Left lobe of liver (tissue), 2 donors: ENCODE measurements at places on chromosomes 2 and 18. TPM values are rescaled to one million over a fixed set of nuclear protein-coding genes. Genes with fewer than 3 reads are reported as not detected.

DNA sequence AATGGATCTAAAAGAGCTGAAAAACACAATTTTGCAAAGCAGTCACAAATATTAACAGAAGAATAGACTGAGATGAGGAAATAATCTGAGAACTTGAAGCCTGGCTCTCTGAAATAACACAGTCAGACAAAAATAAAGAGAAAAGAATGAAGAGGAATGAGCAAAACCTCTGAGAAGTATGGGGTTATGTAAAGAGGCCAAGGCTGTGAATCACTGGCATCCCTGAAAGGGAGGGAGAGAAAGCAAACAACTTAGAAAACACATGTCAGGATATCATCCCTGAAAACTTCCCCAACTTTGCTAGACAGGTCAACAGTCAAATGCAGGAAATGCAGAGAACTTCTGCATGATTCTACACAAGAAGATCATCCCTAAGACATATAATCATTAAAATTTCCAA, 73.5 kb upstream of the LHCGR start:
- DNase-seq, result no peak

ADAM17 gene
- total RNA-seq, result 5.4 TPM

DNA sequence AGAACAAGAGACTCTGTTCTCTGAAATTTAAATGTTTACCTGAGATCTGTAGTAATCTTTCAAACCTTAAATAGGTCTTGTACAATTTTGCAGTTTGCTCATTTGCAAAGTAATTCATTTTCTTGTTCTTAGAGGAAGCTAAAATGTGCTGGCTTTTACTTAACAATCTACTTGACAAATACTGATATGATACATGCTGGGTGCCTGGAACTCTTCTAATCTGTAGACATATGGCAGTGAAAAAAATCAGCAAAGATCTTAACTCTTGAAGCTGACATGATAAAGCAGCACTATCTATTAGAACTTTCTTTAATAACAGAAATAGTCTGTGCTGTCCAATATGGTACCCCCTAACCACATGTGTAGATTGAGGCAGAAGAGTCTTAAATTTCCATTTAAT, 1352.8 kb upstream of the SLC39A10 start:
- no peak for DNase-seq

DNA sequence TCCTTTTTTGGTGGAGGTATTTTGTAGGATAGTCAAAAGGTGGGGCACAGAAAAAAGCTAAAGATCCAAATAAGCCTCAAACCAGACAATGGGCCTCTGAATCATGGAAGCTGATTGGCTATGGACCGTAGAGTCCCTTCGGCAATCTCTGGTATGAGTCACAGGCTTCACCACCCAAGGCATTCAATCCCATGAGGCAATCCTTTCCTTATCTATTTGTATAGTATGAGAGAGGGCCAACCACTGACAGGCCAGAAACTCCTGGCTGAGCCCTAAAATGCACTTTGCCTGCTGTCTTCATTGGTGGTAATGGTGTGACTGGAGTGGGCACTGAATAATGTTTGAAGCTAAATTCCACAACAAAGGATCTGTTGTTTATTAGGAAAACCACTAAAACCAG, 38.7 kb upstream of the MEX3C start:
- no peak for DNase-seq

DNA sequence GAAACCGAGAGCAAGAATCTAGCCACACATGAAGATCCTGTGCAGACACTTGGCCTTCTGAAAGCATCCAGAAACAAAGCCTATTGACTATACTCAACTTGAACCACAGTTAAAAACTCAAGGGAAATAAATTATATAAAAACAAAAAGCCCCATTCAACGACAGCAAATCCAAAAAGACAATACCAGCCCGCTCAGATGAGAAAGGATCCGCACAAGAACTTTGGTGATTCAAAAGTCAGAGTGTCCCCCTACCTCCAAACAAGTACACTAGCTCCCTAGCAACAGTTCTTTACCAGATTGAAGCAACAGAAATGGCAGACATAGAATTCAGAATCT, 163.2 kb downstream of the WDPCP start:
- DNase-seq, result no peak

KCMF1 gene
- 39.1 TPM for total RNA-seq

GRCh38 chr2:12416600-12416999, 300.1 kb upstream of the TRIB2 start:
- DNase-seq, result peak; percentile 61

DNA sequence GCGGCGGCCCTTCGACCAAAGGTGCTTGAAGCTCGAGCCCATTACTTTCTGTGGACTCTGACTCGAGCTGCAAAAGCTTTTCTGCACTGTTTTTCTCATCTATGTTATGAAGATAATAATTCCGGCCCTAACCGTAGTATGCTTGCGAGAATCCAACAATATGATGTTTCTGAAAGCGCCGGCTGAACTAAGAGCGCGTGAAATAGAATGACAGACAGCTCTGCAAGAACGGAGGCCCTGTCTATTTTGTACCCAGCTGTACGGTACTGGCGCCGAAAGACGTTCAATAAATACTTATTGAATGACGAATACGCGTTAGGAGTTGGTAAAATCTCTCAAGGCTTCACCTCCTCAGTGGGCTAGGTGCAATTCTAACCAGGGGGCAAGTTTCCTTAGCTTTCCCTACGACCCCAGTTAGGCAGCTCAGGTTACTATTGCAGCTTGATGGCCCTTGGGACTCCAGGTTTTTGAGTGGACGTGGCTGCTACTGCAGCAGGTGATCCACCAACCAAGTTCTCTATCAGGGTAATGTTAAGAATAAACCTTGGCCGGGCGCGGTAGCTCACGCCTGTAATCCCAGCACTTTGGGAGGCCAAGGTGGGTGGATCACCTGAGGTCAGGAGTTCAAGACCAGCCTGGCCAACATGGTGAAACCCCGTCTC, 570 bp downstream of the SCRN3 start:
- no peak for DNase-seq

- DNase-seq, result no peak
Observed at GRCh38 chr2:136310797-136311603, 193.1 kb upstream of the CXCR4 start.

GRCh38 chr2:46844443-46844842, 71.2 kb downstream of the MCFD2 start:
- no peak for DNase-seq

- no peak for DNase-seq
Observed at GRCh38 chr18:49139766-49140165, 189.0 kb upstream of the SMAD7 start.

LIMS3 gene
- total RNA-seq, result not detected

DNA sequence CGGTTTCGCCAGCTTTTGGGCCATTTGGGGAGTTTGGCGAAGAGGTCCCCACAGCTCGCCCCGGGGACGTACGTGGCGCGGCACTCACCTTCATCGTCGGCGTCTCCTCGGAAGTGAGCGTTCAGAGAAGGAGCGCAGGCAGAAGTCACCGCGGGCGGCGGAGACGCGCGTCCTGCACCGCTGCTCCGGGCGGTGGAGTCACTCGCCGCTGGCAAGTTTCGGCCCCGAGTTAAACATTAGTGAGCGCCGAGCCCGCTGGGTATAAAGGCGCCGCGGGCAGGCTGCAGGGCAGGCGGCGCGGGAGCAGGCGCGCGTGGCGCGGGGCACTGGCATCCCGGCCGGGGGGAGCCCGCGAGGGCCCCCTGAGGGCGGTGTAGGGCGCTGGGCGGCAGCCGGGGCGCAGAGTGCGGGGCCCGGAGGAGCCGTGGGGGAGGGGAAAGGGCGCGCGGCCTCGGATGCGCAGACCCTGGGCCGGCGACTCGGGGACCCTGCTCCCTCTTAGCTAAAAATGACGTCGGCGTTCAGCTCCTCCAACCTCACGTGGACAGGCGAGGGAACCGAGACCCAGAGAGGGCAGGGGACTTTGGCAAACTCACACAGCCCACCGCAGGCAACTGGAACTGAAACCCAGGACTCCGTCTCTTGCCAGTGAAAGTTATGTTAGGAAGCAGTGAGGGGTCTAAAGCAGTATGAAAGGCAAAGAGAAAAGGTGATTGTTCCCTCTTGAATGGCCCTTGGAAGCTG, at the start of gene DPP4:
DPP4 (minus strand) TSS at position 328 of the 744 bp plus-strand sequence; CDS start at position 94, 234 bp downstream.
- peak; percentile 87 for DNase-seq

DNA sequence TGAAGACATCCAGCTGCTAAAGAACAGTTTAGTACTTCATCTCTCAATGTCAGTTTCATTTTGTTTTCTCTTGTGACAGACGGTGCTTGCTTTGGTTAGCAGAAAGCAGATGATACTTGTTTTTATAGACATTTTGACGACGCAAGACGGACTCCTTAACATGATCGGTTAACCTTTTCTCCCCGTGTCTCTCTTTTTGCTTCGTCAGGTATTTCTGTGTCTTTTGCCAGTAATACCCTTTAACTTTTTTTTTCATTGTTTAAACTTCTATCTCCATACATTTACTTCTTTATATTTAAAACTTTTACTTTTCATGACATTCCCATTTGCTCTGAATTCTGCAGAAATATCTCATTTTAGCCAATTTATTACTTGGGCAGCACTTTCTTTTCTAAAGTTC, 57.9 kb downstream of the THSD7B start:
- DNase-seq, result no peak

- no peak for DNase-seq
Observed at GRCh38 chr2:31349684-31350083, 64.9 kb downstream of the XDH start.

CXCR4 gene
- 2.0 TPM for total RNA-seq

- no peak for DNase-seq
Observed at GRCh38 chr2:195333869-195334268, 323.2 kb upstream of the SLC39A10 start.

GRCh38 chr2:217636991-217637561, 365.7 kb downstream of the TNS1 start:
- DNase-seq, result no peak

LGALSL gene
- total RNA-seq, result 5.5 TPM

UGT1A3 gene
- total RNA-seq, result 52.8 TPM

GRCh38 chr2:119484834-119485233, 39.4 kb downstream of the SCTR start:
- DNase-seq, result no peak

ME2 gene
- total RNA-seq, result 13.2 TPM

DNA sequence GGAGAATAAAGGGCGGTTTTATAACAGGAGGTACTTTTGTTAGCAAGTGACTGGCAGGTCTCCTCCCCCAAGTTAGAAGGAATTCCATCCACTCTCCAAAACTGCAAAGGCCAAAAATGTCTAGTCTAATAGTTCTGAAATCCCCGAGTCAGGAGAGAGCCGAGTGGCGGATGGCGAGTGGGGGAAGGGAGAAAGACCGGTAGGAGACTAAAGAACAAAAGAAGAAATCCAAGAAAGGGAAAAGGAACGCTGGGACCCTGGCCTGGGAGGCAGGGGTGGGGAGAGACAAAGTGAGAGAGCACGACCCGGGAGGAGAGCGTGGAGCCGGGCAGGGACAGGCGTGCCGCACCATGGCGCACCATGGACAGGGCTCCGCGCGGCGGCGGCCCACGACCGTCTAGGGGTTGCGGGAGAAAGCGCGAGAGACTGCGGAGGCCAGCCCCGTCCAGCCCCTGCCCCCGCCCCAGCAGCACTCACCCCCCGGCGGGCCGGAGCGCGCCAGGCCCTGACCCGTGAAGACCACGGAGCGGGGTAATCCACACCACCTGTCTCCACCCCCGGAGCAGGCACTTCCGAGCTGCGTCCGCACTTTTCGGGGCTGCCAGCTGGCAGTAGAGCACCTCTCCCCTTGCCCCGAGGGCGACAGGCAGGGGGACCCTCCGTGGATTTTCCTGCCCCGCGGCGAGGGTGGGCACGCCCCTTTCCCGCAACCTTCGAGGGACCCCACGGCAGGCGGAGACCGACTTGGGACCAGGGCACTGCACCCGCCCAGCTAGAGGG, 1.6 kb downstream of the CDH2 start:
- DNase-seq, result peak; percentile 68

- peak; percentile 80 for DNase-seq
Observed at GRCh38 chr18:21955757-21956652, 213.4 kb upstream of the GATA6 start.

- DNase-seq, result no peak
Observed at GRCh38 chr2:231900972-231901371, 25.2 kb downstream of the NPPC start.

BOLL gene
- total RNA-seq, result not detected

- DNase-seq, result peak; percentile 41
Observed at GRCh38 chr2:241854342-241855244, 4.1 kb downstream of the PDCD1 start.

- no peak for DNase-seq
Observed at GRCh38 chr18:60466677-60467076, 94.1 kb upstream of the MC4R start.

RUFY4 gene
- not detected for total RNA-seq
